ENCODE measurements at places on chromosomes 7 and 10.

DNA sequence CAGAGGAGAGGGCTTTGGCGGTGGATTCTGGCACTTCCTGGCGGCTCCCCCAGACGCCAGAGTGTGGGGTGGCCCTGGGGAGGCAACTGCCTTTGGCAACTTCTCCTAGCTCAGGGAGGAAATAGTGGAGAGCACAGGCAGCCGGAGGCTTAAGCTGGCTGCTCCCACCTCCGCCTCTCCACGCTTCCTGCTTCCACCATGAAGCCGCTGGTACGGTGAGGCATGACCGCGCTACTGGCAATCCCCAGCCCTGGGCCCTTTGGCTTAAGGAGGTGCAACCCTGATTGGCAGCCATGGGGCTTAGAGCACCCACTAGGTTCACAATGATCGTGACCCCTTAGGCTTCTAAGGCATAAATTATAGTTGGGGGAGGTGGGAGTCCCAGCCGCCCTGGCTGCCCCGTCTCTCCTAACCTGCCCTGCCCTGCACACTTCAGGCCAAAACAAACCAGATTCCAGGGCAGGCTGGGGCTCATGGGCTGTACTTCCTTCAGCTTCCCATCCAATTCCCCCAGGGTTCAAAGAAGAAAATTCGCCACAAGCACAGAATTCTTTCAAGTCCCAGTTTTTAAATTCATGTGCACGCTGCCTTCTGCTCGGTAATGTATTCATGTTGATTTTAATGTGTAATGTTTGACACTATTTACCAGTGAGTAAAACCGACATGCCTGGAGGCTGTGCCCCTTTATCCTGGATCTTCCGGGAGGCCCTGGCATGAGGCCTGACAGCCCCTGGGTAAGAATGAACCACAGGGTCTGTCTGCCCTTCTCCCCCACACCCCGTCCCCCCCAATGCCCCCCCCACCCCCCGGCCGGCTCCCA, 90.7 kb upstream of the LRRC4 start:
- DNase-seq: no peak

GRCh38 chr7:100489824-100490223, 6.1 kb downstream of the NYAP1 start:
- peak; percentile 97 for DNase-seq

DNA sequence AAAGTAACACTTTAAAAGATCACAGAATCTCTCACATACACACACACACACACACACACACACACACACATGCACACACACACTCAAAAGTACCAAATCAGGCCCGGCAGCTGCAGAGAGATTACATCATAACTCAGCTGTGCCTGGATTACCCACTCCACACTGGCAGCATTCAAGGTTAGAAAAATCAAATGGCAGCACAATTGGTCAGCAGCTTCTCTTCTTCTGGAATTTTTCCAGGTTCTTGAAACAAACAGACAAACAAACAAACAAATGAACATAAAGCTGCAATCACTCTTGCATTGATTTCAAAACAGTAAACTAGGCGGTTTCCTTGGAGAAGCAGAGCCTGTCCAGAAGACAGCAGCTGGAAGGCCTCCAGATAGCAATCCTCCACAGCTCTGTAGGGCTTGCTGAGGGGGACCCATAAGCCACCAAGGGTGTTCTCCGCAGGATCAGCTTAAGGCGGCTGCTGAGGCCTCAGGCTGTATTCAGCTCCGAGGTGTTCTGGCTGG, 24.5 kb upstream of the FAM133B start:
- peak; percentile 75 for DNase-seq

DNA sequence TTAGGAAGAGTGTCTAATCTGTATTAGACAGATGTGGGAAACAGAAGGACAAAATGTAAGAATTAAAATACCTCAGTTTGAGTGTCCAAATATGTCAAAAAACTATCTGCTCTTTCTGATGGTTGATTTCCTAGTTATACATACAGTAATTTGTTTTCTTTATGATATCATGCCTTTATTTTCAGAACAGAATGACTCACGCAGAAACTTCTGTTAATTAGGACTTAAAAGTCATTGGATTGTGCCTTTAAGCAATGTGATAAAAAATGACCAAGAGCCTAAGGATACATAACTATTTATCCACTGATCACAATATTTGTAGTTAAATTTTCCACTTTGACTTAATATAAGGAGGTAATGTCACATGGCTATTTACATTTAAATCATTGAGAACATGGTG, 206.7 kb upstream of the PTPRZ1 start:
- peak; percentile 4 for DNase-seq

DNA sequence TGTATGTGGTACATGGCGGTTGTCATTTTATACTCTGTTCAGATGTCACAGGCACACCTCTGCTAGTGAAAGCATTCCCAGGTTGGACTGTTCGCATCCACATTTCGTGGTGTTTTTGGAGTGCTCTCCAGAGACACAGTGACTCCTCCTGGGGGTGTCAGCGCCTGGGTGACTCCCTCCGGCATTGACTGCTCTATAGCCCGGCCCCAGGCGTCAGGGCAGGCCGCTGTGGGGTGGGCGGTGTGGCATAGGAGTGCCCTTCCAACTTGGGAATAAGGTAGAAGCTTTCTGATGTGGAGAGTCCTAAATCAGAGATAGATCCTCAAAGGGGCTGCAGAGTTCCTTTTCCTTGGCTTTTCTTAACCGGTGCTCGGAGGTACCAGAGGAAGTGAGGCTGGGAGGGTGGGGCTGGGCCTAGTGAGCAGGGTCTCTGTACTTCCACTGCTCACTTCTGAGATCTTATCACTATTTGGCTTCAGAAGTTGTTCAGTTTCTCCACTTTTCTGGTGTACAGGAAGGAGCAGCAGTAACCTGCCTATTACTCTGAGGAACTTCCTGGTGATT, 32.3 kb downstream of the CCNY start:
- DNase-seq: no peak

DNA sequence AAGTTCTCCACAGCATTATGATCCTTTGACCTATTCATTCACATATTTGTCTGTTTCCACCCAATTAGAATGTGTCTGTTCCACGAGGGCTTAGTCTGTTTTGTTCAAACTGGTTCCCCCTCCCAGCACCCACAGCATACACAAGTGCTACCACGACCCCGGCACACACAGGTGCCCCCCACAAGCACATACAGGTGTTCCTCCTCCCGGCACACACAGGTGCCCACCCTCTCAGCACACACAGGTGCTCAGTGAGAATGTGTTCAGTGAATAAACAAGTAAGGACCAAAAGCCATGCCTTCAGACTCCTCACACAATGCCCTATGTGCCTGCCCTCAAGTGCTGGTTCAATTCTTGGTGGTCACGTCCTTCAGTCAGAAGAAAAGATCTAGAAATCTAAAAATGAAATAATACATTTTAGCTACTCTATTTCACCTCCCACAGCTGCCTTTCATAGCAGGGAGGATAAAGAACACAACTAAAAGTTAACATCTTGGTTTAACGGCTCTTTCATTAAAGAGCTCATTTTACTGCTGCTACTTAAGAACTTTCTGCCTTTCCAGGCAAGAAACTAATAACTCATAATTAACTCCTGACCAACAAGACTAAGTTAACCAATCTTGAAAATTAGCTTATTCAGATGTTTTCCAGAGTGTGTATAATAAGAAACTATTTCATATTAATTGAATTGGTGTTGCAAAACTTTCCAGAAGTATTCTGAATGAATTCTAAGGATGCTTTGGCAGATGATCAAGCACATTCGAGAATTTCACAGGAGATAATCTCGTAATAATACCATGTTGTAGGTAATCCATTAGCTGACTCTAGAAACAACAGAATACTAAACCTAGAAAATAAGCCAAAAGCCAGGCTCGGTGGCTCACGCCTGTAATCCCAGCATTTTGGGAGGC, 2.3 kb downstream of the DNMBP start:
- peak; percentile 46 for DNase-seq

DNA sequence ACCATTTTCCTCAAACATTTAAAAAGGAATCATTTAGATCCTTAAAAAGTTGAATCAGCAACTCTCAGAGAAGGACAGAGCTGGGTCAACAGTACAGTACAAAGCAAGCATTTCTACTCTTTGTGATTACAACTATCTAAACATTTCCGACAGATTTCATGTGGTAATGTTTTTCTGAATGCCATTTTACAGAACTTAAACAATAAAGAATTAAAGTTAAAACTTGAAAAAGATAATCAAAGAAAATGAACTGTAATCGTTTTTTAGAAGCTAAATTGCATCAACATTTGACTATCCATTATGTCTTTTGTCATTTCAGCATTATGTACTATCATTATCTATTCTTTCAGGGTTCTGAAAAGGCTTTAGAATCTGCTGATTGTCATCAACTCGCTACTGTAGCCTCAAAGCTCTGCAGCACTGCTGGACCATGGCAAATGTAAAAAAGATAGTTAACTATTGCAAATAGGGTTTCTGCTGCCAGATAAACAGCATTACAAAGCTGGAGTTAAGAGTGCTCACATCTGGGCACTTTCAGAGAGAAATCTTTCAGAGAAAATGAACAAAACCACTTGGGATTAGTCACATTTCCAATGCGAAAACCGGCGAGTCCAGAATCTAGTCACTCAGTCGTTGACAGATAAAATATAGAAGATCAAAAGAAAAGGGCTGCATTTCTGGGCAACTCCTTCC, 160.4 kb upstream of the LAMB4 start:
- DNase-seq: peak; percentile 42

DNA sequence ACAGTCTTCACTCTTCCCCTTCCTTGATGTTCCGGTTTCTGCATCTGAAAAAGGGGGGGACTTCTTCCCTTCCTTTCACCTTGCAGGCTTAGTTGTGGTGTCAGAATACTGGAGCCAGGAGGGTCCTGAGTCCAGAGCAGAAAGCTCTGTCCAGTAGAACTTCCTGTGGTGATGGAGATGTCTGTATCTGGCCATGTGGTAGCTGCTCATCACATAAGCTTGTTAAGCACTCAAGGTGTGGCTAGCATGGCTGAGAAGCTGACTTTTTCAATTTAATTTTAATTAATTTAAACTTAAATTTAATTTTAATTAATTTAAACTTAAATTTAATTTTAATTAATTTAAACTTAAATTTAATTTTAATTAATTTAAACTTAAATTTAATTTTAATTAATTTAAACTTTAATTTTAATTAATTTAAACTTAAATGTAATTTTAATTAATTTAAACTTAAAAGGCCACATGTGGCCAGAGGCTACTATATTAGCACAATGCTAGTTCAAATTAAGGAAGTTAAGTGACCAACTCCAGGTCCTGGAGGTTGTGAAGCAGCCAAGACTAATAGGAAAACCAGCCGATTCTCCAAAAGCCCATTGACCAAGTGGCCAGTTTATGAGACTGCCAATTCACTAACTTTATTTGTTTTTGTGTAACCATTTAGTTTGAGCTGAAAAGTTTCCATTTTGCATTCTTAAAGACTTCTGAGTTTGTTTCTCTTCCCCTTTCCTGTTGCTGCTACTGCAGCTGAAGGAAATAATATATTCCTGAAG, 16.3 kb downstream of the MSRB2 start:
- no peak for DNase-seq

- DNase-seq: no peak
These were observed 142.0 kb downstream of the HDAC9 start for GRCh38 chr7:18637516-18637915.

DNA sequence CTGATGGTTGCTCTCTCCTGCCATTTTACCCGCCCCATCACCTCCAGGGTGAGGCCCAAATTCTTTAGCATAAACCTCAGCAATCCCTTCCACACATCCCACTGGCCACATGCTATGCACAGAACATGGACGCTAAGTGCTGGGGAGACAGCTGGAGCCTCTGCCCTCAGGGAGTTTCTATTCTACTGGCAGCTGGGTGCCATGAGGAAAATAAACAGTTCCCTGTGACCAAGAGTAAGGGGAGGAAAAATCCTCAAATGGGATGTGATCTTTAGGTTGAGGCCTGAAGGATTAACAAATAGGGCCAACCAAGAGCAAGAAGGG, 1.2 kb downstream of the PARP12 start:
- DNase-seq: no peak

GRCh38 chr7:79434867-79435266, 18.6 kb downstream of the MAGI2 start:
- no peak for DNase-seq

GRCh38 chr7:150371131-150371995, 2.7 kb downstream of the REPIN1 start:
- no peak for DNase-seq

DNA sequence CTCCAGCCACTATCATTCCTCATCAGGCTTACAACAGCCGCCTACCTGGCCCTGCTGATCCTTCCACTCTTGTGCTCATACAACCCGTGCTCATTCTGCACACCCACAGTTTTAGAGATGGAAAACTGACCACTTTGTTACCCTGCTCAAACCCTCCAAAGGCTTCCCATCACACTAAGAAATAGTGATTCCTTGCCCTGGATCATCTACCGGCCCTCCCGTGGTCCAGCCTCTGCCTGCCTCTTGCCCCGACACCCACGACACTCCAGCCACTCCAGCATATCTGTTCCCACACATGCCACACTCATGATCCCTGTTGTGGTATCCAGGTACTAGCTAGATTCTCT, 36.8 kb downstream of the CCDC6 start:
- DNase-seq: no peak

DNA sequence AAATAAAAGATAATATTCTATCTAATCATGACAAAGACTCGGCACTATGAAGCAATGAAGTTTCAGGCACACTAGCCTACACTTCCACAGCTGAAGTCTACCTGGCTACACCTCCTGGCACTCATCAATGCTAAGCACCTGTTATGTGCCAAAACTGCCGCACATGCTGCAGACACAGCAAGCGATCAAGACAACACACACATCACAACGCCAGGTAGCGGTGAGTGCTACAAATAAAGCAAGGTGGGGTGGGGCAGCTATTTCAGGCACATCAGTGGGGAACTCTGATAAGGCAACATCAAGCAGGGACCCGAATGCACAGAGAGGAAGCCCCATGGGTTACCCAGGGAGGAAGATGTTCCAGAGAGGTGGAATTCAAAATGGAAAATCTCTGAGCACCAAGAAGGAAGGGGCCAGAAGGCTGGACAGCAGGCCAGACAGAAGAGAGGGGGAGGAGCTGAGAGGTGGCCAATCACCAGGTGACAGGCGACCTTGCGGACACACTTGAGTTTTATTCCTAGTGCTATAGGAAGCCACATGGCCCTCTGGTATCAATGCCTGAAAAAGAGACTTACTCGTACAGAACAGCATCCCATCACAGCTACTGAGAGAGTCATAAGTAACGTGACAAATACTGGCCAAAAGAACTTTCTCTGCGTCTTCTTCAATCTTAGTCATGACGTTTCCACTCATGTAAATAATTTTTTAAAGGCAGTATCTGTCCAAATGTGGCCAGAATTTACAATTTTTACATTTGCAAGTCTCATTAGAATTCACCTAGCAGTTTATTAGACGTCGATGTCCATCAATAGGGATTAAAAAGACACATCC, 8.0 kb downstream of the PSAP start:
- no peak for DNase-seq

GRCh38 chr10:59878289-59878688, 28.1 kb downstream of the CCDC6 start:
- DNase-seq: no peak

GRCh38 chr7:129948338-129948737, 4.4 kb downstream of the UBE2H start:
- no peak for DNase-seq

All from fibroblast of lung (primary cell).